ENCODE measurements at places on chromosomes 3 and 15.
A peak's percentile ranks its signal among the peaks of the same experiment; 100 is the strongest.

DNA sequence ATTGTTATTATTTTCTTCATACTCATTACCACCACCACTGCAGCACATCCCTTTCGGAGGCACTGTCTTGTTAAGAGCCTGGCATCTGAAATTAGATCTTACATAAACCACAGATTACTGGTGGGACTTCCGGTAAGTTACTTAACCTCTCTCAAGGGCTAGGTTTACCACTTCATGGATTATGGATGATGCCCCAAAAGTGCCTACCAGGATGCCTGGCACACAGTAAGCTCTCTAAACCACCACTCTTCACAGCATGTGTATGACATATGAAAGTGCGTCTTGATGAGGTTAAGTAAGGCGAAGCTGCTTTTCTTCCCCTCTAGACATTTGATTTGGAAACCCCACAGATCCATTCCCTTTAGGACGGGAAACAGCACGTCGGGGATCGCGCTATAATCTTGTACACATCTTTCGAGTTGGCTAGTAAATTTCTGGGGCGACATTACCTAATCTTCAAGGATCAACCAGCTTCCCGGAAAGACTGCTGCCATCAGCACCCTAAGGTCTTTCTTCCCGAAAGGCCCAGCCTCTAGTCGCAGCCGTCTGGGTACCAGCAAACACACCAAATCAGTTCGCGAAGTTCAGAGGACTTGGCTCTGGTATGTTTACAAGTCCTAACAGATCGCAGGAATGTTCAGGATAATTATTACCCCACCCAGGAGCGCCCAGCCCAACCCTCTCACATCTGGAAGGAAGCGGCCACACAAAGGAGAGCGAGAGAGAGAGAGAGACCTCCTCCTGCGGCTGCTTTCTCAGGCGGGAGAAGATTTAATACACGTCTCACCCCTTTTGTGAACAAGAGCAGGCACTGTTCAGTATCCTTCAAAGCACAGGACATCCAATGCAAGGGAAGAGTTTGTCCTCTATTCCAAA lies 155.1 kb upstream of the FRMD4B start:
- no peak for DNase-seq

GRCh38 chr15:99578809-99579208 lies 13.0 kb downstream of the MEF2A start:
- DNase-seq = no peak

DNA sequence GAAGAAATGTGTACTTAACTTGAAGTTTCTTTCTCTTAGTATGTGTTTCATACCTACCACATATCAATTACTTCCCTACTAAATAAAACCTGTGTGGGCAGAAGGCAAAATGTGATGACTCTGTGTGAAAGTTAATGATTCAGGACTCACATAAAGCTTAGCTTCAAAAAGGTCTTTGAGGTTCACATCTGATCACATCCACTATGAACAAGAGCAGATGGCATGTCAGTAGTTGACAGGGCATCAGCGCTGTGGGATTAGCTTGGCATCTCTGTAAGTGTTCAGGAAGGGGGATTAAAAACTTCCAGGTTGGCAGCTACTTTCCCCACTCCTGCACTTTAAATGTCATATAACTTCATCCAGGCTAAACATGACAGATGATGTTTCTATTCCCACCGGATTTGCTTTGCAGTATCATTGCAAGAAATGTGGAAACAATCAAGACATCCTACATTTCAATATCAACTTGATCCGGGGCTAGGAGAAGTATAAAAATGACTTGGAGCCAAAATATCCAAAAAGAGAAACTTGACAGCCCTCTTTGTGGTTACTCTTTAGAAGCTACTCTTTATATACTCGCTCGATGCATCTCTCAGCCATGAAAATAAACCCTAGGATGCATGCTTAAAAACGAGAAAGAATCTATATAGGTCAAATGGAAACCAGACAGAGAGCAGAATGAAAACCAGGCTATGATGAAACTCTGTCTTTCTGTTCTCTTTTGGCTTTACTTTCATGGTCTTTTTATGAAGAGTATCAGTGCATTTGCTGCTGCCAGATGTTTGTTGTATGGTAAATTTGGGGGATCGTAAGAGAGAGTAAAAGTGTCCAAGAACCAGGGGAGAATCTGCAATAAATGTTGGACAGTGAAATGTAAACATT lies 273.1 kb upstream of the ALCAM start:
- DNase-seq = no peak

DNA sequence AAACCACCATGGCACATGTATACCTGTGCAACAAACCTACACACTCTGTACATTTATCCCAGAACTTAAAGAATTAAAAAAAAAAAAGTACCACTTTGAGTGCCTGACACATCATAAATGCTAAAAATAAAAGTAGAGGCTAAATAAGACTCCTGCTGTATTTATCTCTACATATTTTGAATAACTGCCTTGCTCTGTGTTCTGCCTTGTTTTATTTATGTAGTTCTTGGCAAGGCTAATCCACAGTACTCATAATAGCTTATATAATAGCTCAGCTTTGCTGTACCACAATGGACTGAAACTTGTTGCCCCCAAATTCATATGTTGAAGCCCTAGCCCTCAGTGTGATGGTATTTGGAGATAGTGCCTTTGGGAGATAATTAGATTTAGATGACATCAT lies 95.4 kb upstream of the ADAMTS9 start:
- no peak for DNase-seq

DNA sequence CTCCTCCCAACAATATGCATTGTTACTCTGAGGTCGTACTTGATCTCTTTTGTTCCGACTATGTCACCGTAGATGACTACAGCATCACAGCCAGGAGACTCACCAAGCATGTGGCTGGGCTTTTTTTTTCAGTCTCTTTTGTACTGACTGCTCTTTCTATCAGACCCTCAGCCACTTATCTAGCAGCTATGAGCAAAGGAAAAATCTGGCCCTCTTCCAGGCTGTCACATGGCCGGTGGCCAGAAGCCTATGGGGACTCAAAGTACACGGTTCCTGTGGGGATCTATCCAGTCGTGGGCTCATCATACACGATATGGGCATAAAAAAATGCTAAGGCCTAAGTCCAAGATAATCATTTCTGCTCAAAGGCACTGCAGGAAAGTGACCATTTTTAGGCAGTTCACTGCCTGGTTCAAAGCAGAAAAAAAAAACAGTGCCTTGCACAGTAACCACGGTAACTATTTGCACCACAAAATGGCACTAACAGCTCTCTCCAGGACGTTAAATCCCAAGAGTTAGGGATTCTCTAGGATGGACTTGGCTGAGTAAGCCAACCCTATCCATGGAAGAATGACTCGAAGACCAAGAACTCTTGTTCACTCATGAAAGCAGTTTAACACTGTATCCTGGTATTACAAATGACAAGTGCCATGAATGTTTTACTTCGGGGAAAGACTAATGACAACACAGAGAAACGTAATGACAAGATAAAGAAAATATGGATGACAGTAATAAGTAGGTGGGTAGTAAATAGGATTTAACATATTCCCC lies 50.3 kb downstream of the SHQ1 start:
- DNase-seq = no peak

DNA sequence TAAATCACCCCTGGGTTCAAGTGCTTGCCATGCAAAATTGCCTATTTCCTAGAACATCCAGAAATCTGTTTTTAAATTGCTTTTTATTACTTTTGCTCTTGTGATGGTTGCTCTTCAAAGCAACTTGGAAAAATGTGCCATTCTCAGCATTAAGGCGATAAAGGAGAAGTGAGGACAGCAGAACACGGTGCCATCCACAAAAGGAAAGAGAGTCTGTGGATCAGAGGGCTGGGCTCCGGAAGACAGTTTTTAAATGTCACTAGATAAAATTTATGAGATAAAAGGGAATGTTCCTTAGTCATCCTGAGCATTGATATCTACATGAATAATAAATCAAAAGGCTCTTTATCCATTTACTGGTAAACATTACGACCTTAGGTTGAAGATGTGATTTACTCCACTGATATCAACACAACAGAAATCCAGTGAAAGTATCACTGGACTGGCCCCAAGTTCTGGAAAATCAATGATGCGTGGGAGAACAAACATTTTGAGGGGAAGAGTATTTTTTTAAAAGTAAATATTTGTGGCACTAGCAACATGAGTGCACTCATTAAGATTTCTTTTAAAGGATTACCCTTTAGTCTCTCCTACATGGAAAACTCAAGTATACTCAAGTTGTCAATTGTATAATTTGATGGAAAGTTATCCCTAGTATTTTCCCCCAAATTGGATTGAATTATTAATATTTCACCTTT lies 554.7 kb downstream of the FHIT start:
- no peak for DNase-seq

DNA sequence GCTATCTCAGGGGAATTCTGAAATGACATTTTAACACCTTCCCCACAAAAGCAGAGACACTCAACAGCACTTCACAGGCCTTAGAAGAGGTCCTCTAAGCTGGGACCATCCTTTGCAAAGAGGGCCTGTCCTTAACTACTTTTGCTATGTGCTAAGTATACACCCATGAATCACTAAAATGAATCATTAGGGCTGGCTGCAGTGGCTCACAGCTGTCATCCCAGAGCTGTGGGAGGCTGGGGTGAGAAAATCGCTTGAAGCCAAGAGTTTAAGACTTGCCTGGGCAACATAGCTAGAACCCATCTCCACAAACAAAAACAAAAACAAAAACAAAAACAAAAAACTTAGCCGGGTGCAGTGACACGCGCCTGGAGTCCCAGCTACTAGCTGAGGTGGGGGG lies 53.9 kb upstream of the MELTF start:
- no peak for DNase-seq

DNA sequence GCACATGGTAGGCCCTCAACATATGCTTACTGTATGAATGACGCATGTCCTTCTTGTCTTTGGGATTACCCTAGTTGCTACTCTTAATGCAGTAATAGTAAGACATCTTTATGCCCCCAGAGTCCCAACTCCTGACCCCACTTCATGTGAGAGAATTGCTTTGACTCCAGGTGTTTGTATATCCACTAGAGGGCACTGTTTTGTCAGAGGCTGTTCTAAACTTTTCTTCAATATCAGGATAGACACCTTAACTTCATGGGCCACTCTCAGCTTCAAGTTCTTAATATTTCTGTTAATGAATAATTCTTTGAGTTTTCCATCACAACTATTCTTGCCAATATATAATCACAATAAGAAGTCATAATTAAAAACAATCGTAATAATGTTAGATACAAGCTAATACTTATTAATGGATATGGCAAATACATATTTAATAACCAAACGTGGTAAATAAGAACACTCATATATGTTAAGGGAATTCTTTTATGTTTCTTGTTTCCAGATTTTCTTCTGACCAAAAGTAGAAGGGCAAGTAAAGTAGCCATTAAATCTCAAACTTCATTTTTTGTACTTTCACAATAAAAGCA lies 337.2 kb upstream of the DNAJC19 start:
- no peak for DNase-seq

- no peak for DNase-seq
These were observed 114.2 kb downstream of the ASB7 start for GRCh38 chr15:100716456-100717085.

DNA sequence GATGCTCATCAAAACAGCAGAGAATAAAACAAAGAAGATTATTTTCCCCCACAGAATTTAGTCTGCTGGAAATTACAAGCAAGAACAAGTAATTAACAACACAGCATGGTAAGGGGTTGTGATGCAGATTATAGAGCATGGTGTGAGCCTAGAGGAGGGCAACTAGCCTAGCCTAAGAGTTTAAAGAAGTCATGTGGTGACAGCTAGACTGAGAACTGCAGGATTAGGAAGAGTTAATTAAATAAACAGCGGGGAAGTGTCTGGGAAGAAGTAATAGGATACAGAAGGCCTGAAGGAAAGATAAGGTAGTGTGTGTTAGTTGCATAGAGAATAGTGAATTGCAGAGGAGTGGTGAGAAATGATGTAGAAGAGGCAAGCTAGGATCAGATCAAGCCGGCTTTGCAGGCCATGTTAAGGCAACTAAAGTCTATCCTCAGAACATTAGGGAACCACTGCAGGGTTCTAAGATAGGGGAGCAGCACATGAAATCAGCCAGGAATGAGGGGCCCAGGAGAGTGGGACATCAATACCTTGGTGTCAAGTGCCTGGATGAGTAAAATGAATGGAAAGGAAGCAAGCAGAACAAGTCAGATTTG lies 11.9 kb upstream of the PKM start:
- DNase-seq = no peak

DNA sequence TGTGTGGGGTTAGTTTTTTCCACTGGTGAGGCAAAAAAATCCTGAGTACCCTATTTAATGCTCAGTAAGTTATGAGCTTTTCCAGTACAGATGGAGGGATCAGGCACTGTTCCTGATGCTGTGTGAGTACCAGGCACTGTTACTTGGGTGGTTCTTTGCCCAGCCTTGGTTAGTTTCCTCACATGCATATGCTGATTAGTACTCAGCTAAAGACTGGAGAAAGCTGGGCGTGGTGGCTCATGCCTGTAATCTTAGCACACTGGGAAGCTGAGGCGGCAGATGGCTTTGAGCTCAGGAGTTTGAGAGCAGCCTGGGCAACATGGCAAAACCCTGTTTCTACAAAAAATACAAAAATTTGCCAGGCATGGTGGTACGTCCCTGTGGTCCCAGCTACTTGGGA lies 210.3 kb upstream of the SGO1 start:
- no peak for DNase-seq

DNA sequence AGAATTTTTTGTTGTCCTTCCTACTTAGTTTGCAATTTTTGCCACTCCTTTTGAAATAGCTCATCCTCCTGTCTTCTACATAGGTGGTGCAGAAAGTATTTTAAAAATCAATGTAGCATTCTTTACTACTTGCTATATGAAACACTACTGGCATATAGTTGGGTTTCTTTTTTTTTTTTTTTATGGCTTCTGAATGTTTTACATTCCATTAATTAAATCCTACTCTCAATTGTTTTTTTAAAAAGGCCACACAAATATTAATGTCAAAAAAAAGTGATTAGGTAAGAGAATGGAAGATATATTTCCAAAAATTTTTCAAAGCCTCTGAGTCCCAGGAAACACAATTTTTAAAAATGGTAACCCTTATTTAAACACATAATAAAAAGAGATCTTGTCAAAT lies 262.6 kb downstream of the MAGI1 start:
- no peak for DNase-seq

DNA sequence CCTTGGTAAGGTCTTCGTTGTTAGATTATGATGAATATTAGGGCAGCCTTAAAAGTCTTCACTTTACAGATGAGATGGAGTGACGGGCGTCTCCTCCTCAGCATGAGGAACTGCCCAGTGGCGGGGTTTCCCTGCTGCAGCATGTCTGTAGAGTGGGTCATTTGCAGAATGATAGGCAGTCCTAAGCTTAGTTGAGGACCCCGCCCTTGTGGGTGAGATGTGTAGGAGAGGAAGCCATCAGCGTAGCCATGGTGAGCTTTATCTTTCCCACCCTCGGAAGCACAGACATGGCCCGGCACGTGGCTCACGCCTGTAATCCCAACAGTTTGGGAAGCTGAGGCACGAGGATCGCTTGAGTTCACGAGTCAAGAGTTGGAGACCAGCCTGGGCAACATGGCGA lies 877 bp downstream of the NIT2 start:
- peak; percentile 13 for DNase-seq

GRCh38 chr3:16286751-16287543 lies 21.9 kb downstream of the OXNAD1 start:
- DNase-seq = no peak
